ENCODE measurements at places on chromosomes 2 and 18.

DNA sequence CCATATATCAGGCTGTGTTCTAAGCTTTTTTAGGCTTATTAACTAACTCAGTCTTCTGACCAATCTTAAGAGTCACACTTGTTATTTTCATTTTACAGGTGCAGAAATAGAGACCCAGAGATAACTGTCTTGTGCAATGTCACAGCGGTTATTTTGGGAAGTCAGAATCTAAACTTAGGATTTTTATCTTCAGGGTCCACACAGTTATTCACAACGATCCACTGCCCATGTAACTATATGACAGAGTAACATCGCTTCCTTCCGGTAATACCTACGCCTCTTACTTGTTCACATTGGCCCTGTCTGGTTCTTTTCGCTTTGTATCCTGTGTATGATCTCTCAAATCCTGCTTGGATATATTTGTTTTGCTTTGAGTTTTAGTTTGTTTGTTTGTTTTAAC, 631.7 kb downstream of the LRP1B start:
- no peak for DNase-seq

DNA sequence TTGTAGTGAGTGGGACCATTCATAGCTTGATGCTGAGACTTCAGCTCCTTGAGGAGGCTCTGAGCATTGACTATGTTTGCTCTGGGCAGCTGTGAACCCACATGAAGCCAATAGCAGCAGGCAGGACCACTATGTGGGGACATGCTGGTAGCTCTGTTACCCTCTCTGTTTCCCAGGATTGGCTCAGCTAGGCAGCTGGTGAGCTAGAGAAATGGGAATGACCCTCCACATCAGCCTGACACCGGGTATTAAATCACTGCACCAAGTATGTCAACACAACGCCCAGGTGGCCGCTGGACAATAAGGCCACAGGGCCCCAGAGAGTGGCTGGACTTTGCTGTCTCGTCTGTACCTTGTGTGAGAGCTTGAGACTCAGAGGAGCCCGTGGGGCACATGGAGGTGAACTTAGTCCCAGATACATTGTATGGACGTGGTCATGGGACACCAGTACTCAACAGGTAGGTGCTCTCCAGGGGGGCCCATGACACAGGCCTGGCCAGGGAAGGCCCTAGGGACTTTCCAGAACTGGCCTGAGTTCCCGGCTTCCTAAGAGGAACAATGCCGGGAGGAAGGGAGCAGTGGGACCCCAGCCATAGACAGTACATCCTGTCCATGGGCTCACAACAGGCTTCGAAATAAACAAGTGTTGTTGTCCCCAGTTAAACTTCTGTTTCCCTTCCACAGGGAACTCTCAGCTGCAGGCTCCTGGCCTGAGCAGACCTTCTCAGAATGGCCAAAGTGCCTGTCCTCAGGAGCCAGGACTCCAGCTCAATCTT, 35.2 kb downstream of the HS1BP3 start:
- DNase-seq, result no peak

DNA sequence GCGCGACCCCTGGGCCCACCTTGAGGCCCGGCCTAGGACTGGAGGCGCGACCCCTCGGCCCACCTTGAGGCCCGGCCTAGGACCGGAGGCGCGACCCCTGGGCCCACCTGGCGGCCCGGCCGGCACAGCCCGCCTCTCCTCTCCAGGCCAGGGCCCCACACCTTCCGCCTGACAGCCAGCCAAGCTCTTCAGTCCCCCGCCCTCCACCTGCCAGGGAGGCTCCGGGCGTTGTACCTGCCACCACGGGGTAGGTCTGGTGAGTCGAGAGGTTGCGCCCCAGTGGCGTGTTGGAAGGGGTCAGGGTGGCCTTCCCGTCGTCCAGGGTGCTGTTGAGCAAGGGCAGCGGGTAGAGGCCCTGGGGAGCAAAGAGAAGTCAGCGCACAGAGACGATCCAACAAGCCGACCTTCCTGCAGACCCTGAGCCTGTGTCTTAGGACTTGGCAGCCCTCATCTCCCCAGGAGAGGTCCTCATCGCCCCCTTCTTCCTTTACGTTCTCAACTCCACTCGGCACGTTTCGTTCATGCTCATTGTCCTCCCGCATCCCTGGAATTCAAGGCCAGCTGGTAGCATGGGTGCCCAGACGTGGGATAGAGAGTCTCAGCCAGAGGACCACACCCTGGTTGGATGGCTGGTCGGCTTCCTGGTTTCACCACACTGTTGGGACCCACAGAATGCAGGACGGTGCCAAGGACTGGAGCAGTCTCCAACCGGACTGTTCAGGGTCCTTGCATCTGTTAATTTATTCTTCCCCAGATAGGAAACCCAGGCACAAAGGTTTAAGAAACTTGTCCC, 42.2 kb downstream of the PAX8 start:
- DNase-seq, result no peak

GRCh38 chr2:55879976-55880375, 43.6 kb downstream of the EFEMP1 start:
- no peak for DNase-seq

- no peak for DNase-seq
Observed at GRCh38 chr2:214220251-214220650, 190.6 kb upstream of the VWC2L start.

GRCh38 chr18:49247781-49248180, 212.7 kb downstream of the DYM start:
- DNase-seq, result no peak

- no peak for DNase-seq
Observed at GRCh38 chr2:191866675-191867506, 20.0 kb upstream of the CAVIN2 start.

DNA sequence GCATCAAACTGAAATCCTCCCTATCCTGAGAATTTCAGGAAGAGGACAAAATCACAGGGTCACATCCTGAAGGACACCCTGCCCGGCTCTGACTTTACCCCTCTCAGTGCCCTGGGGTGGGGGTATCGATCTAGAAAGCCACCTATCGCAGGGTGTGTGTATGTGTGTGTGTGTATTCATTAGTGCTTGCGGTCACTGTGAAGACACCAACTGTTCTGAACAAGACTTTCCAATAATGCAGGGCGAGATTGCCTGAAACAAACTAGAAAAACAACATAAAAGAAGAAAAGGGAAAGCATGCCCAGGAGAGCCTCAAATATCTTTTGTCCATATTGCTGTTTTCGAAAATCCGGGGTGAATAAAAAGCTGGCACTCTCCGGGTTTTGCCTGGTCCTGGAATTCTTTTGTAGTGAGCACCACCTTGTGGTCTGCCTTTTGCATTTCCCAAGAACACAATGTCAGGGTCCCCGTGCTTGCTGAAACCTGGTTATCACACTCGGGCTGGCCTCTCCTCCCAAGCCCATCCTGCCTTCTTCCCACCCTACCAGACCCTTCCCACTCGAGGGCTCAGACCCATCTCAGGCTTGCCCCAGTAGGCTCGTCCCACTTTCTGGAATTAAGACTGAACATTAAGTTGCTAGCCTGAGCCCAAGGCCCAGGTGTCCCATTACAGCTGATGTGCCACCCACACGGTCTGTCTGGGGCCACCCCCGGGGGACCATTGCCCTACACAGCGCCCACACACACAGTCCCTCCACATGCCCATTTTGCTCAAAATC, 25.0 kb upstream of the COPS8 start:
- peak; percentile 61 for DNase-seq

DNA sequence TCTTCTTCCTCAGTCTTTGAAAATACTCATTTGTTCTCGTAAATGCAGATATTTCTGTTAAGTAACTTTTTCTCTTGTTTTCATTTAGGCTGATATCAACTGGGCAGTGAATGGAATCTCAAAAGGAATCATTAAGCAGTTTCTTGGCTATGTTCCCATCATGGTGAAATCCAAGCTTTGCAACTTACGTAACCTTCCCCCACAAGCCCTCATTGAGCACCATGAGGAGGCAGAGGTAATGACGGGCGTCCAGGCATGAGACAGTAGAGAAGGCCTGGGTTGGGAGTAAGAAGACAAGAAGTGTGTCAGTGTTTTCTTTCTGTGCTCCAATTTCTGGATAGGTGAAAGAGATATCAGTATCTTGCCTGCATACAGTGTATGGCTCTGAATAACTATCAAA, 5.1 kb downstream of the POLR1B start:
- DNase-seq, result no peak

- no peak for DNase-seq
Observed at GRCh38 chr2:221166292-221166691, 405.8 kb downstream of the EPHA4 start.

DNA sequence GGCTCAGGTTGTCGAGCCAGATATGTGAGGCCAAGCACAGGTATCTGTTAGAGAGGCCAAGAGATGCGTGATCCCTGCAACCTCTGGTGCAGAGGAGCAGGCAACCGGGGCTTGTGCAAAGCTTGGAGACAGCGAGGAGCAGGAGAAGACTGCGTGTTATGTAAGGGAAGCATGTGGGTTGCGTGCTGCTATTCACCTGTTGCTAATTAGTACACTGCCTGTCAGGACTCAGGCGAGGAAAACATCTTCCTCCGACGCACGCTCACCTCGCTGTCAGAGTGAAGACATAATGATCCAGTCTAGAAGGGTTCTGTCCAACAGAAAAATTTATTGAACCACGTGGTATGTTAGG, 102.5 kb downstream of the HNRNPLL start:
- no peak for DNase-seq

GRCh38 chr18:70827632-70828031, 538.8 kb downstream of the SOCS6 start:
- DNase-seq, result no peak

DNA sequence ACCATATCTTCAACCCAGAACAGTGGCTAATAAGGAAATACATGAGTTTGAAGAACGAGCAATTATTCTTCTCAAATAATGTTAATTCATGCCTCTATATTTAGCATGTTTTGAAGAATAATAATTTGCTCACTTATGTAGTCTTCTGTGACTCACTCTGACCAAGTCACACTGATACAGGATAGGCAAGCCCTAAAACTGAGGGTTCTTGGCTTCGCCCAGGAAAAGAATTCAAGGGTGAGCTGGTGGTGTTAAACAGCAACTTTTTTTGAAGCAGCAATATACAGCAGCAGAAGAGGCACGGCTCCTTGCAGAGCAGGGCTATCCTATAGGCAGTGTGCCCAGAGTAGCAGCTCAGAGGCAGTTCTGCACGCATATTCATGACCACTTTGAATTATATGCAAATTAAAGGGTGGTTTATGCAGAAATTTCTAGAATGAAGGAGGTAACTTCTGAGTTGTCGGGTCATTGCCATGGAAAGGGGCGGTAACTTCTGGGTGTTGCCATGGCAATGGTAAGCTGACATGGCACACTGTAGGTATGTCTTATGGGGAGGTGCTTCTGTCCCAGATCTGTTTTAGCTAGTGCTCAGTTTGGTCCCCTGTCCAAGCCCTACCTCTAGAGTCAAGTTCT, 200.6 kb downstream of the RND3 start:
- no peak for DNase-seq

DNA sequence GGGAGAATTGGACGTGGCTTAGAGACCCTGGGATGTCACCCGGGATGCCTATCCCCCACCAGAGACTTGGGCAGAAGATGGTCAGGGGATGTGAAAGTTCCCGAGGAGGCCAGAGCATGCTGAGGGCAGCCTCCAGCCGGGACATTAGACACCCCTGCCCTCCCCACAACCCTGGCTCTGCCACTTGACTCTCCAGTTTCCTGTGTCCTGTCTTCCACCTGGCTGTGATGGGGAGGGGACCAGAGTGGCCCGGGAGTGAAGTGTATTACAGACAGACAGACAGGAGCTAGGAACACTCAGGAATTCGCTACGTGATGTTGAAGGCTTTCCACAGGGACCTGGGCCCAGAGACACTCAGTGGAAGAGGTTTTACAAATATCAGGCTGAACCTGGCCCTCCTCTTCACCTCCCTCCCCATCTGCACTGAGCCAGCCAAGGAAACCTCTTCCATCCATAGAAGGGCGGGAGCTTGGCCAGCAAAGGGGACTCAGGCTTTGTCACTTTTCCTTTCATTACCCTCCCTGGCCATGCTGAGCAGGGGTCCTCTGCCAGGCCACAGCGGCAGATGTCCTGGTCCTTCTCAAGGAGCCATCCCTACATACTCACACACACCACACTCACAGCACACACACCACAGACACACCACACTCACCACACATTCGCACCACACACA, 60.7 kb downstream of the SDC1 start:
- DNase-seq, result peak; percentile 29

GRCh38 chr18:379681-380330, 112.0 kb upstream of the THOC1 start:
- no peak for DNase-seq

GRCh38 chr18:7918701-7919100, 351.6 kb downstream of the PTPRM start:
- DNase-seq, result no peak

GRCh38 chr2:102852867-102853266, 91.0 kb downstream of the TMEM182 start:
- DNase-seq, result no peak

DNA sequence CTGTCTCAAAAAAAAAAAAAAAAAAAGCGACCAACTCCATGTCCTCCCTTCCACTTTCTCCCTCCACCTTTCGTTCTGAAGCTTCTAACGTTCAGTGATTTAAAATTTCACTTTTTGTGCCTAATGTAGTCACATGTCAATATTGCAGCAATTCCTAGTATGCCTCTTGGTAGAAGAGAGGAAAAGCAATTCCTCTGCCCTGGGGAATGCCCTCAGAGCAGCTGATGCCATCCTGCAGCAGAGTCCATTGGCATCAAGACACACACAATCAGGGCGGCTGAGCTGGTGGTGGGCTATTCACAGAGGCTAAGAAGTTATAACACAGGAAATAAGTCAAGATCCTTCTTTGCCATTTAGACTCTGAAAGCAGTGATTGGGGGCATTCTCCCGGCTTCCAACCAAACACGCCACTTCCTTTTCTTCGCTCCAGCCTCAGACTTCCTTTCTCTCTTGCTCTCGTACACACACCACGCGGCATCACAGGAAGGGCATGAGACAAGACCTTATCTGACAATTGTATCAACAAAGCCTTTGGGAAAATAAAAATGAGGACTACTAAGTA, 71.9 kb downstream of the MOGAT1 start:
- no peak for DNase-seq

DNA sequence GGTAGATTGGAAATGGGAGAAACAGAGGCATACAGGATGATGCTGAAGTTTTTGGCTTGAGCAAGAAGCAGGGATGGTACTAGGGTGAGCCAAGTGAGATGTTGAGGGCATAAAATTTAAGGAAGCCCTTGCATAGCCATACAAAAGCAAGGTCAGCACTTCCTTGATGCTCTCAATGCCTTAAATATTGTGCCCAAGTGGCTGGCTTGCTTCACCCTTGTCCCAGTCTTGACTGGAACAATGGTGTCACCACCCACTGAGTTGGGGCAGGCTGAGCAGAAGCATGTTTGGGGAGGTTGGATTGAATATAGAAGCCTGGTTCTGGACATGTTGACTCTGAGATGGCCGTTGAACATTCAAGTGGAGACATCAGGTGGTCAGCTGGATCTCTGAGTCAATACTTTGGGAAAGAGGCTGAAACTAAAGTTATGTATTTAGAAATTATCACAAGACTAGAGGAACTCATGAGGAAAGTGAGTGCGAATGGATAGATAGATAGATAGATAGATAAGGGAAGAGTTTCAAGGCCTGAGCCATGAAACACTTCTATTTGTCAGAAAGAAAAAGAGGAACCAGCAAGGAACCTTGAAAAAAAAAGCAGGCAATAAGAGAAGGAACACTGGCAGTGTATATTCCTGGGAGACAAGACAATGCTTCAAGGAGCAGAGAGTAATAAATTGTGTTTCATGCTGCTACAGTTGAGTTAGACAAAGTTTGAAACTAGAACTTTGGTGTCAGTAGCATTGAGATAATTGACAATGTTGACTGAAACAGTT, 43.0 kb upstream of the HNMT start:
- no peak for DNase-seq

- no peak for DNase-seq
Observed at GRCh38 chr2:80496775-80497174, 192.2 kb upstream of the LRRTM1 start.

- no peak for DNase-seq
Observed at GRCh38 chr2:105841551-105841950, 96.8 kb downstream of the NCK2 start.

- no peak for DNase-seq
Observed at GRCh38 chr2:54564439-54564838, 108.3 kb downstream of the SPTBN1 start.
